ENCODE measurements at places on chromosomes 2 and 18.

- DNase-seq: no peak
Measured at GRCh38 chr18:35072616-35073015, 31.4 kb downstream of the MAPRE2 start.

DNA sequence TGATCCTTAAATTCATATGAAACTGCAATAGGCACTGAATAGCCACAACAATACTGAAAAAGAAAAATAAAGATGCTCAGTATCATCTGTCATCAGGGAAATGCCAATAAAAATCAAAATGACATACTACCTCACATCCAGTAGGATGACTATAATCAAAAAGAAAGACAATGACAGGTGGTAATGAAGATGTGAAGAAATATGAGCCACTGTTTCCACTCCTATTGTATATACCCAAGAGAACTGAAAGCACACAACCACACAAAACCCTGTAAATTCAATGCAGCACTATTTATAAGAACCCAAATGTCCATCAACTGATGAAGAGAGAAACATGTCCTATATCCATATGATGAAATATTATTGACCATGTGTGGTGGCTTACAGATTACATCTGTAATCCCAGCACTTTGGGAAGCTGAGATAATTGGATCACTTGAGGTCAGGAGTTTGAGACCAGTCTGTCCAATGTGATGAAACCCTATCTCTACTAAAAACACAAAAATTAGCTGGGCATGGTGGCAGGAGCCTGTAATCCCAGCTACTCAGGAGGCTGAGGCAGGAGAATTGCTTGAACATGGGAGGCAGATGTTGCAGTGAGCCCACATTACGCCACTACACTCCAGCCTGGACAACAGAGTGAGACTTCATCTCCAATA is 39.9 kb downstream of the MAP3K2 start:
- no peak for DNase-seq

DNA sequence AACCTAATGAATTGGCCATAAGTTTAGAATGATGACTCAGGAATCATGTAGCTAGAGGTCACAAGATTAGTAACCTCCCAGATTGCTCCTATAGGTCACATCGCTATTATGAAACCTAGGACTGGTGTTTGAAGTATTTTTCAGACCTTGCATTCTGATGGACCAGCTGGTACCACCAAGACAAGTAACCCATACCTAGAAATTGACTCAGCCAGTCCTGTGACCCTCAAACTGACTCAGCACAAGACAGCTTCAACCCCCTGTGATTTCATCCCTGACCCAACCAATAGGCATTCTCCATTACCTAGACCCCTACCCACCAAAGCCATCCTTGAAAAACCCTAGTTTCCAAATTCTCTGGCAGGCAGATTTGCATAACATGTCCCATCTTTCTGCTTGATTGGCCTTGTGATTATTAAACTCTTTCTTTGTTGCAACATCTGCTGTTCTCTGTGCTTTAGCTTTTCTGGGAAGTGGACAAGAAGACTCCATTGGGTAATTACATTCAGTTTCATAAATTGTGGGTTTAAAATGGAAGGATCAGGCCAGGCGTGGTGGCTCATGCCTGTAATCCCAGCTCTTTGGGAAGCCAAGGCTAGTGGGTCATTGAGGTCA is 254.9 kb downstream of the IRS1 start:
- DNase-seq: no peak

DNA sequence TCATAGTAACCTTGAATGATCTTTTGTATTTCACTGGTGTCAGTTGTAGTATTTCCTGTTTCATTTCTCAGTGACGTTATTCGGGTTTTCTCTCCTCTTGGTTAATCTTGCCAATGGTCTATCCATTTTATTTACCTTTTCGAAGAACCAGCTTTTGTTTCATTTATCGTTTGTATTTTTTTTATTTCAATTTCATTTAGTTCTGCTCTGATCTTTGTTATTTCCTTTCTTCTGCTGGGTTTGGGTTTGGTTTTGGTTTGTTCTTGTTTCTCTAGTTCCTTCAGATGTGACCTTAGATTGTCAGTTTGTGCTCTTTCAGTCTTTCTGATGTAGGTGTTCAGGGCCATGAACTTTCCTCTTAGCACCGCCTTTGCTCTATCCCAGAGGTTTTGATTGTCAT is 36.7 kb downstream of the SP140 start:
- no peak for DNase-seq

DNA sequence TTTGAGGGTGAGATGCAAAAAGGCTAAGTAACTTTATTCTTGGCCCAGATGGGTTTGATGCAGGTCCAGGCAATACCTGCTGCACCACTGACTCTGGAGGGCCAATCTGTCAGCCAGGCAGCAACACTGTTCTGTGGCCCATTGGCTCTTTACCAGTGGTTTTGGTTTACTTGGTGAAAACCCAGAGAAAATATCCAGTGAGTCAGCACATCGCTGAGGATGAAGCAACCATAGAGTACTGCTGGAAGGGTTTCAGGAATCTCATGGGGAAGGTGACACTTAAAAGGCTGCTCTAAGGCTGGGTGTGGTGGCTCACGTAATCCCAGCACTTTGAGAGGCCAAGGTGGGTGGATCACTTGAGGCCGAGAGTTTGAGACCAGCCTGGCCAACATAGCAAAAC is 192.5 kb upstream of the FAM98A start:
- DNase-seq: no peak

DNA sequence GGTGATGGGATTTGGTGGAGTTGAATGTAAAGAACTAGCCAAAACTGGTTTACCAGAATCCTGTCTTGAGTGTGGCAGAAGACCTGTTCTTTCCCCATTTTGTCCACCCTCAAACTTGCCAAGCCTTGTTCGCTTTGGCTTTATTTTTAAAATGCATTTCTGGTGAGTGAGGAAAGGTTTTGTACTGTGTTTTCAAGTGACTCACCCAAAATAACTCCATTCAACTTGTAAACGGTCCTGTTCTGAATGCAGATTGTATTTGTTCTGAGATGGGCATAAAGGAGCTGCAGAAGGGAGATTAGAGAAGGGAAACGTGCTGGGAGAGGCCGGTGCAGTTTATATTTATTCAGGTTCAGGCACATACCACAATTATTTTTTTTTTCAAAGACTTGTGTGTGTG is 5.3 kb upstream of the ITPRID2 start:
- DNase-seq: no peak

DNA sequence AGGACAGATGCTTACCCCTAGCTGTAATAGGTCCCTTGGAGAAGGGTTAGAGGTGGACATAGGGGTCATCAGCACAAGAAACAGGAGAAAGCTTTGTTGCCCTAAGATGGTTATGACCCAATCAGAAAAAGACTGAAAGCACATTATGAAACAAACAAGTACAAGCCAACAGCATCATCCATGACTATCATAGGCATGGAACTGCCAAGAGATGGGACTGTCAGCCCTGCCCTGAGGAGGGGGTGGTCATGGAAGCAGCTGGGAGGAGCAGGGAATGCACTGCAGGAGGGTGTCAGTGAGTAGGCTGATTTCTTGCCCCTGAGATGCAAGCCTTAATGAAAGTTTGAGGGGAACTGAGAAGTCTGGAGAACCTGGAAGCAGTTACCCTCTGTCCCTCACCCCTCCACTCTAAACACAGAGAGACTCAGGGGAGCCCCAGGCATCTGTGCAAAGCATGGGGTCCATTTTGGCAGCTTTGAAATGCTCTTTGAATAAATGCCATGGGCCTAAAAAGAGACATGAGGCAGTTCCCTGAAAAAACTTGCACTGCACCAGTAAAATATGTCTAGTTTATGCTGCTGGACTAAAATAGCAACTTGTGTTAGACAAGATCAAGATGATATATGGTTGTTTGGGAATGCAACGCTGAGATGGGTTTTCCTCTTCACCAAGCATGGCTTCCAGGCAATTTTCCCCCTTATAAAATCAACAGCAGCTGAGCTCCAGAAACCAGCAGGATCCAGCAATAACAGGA is 122.7 kb upstream of the ZFP36L2 start:
- DNase-seq: no peak

DNA sequence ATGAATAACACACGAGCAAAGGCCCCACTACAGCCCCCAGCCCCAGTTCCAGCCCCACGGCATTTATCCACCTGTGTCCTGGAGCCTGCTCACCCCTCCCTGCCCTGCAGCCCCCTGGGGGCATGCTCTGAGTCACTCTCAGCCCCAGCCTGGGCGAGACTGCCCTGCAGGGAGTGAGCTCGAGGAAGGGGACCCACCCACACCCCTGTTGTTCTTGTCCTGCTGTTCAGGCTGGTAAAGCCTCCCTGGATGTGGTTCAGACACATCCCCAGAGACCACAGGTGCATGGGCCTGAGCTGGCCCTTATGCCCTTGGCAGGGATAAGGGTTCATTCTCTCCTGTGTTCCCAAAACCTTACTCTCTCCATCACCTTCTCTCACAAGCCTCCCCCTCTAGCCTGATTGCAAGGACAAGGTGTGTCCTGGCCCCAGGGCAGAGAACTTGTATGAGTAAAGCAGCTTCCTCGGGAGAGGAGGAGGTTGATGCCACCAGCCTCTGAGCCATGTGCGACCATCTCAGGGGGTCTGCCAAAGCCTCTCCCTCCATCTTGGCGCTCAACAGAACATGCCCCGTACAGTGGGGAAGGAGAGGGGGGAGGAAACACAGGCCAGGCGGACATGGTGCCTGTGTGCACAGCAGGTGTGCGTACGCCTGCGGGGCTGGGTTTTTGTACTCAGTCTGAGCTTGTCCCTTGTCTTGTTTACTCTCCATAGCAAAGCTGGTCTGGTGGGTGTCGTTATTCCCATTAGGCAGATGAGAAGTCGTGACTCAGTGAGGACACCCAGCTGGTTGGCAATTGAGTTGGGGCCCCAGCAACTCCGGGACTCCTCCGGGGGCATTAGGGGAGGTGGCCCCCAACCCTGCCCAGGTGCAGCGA is 64.4 kb downstream of the CIB4 start:
- no peak for DNase-seq

DNA sequence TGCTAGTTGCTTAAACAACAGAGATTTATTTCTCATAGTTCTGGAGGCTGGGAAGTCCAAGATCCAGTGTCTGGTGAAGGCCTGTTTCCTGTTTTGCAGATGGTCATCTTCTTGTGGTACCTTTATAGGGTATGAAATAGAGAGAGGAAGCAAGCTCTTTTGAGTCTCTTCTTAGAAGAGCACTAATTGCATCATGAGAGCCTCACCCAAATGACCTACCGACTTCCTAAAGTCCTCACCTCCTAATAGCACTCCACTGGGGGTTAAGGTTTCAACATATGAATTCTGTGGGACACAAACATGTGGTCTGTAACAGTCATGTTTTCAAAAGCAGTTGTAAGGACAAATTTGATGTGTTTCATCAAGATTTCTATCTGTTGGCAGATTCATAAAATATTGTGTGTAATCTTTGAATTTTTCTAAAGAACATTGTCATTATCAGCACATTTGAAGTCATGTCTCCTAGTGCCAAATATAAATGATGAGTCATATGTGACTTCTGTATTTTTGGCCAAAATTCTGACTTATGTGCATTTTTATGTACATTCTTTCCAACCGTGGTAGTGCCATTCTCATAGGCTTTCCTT is 45.3 kb downstream of the CD28 start:
- no peak for DNase-seq

DNA sequence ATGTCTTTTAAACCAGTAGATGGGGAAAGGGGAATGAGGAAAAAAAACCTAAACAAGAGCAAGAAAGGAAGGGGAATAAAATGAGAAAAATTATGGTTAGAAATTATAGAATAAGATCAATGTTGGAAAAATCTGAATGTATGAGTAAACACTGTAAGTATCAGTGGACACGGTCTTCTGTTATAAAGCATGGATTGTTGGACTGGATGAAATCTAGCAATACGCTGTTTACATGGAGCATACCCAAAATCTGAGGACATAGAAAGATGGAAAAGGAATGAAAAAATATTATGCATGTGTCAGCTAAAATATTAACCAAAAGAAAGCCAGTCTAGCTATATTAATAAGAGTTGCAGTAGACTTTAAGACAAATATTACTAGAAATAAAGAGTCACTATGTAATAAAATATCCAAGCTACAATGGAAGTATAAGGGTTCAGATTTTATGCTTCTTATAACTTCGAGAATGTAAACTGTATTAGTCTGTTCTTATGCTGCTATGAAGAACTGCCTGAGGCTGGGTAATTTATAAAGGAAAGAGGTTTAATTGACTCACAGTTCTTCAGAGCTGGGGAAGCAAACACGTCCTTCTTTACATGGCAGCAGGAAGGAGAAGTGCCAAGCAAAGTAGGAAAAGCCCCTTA is 32.4 kb downstream of the DDX1 start:
- no peak for DNase-seq

DNA sequence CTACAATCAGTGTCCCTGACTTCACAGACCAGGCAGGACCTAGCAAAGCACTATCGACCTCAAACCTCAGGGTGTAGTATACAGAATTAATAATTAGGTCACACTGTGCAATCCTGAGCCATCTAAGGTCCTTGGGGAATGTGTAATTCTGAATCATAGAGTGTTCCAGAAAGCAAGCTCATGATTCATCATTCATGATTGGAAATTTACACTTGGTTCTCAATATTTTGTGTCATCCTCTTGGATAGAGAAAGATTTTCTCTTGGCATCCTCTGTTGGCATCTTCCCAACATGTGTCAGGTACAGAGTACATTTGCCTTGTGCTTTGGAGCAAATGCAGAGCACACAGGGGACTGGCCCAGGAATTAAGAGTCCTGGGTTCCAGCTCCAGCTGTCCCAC is 245.0 kb upstream of the NT5C1B start:
- no peak for DNase-seq

DNA sequence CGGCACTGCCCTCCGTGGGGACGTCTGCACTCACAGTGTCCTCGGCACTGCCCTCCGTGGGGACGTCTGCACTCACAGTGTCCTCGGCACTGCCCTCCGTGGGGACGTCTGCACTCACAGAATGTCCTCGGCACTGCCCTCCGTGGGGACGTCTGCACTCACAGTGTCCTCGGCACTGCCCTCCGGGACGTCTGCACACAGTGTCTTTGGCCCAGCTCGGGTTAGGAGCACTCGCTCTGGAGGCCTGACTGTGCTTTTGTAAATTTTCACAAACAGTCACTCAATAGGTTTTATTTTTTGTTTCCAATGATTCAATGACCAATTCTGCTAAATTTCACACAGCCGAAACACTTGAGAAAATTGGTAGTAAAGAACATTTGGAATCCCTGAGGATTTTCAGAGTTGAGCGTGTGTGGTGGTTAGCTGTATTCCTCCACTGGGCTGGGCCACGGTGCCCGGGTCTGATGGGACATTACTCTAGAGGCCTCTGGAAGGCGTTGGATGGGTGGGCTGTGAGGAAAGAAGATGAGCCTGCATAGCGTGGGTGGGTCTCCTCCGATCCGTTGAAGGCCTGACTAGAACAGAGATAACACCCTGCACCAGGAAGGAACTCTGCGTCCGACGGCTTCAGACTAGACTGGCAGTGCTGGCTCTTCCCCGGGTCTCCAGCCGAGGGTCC is 134.8 kb downstream of the RTP5 start:
- DNase-seq: no peak

- no peak for DNase-seq
Measured at GRCh38 chr2:240410808-240411207, 24.7 kb upstream of the GPC1 start.

- DNase-seq: no peak
Measured at GRCh38 chr2:22901471-22902179, 483.4 kb upstream of the KLHL29 start.

DNA sequence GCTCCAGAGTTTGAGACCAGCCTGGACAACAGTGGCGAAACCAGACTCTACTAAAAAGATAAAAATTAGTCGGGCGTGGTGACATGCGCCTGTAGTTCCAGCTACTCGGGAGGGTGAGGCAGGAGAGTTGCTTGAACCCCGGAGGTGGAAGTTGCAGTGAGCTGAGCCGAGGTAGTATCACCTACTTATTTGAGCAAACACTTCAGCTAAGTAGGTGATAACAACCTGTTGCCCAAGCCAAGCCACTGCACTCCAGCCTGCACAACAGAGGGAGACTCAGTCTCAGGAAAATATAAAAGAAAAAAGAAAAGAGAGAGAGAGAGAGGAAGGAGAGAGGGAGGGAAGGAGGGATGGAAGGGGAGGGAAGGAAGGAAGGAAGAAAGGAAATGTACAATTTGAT is 21.3 kb downstream of the FER1L5 start:
- DNase-seq: no peak

Measured in glomerular endothelial cell (primary cell).